Psoas muscle (tissue), 8 donors: ENCODE measurements at places on chromosomes 1 and 21.

DNA sequence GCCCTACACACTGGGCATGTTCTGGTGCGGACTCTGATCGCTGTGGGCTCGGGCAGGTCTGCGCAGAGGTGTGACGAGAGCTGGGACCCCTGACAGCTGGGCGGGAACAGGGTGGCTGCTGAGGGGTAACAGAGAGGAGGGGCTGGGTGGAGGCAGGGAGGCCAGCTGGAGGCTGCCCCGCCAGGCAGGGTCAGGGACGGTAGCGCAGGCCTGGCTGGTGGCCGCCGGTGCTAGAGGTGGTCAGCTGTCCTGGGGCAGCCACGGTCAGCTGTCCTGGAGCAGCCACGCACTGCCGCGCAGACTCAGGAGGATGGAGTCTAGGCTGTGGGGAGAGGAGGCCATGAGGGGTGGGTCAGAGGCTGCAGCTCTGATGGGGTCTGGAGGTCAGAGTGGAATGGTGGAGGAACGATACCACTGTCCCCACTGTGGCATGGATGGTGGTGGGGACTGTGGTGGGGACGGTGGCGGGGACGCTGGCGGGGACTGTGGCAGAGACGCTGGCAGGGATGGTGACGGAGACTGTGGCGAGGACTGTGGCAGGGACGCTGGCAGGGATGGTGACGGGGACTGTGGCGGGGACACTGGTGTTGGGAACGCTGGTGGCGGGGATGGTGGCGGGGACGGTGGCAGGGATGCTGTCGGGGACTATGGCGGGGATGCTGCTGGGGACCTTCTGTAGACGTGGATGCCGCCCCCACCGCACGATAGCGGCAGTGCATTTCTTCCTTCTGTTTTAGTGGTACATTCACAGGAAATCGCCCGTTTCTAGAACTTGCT, 21.3 kb upstream of the LRRC3 start:
- H3K36me3 ChIP-seq, result no peaks in the 10 kb centered on the region
- DNase-seq, result no peak
- H3K4me1 ChIP-seq, result no peaks in the 10 kb centered on the region
- H3K27ac ChIP-seq, result no peak overlapping the region
- no peak overlapping the region for H3K4me3 ChIP-seq
- H3K27me3 ChIP-seq, result peaks cover 28% of the 10 kb centered on the region

GRCh38 chr1:74913978-74914377, 181.0 kb downstream of the TYW3 start:
- H3K27me3 ChIP-seq, result no peaks in the 10 kb centered on the region
- no peak for DNase-seq
- no peak overlapping the region for H3K27ac ChIP-seq
- no peak overlapping the region for H3K4me3 ChIP-seq
- H3K4me1 ChIP-seq, result no peaks in the 10 kb centered on the region
- no peaks in the 10 kb centered on the region for H3K36me3 ChIP-seq

DNA sequence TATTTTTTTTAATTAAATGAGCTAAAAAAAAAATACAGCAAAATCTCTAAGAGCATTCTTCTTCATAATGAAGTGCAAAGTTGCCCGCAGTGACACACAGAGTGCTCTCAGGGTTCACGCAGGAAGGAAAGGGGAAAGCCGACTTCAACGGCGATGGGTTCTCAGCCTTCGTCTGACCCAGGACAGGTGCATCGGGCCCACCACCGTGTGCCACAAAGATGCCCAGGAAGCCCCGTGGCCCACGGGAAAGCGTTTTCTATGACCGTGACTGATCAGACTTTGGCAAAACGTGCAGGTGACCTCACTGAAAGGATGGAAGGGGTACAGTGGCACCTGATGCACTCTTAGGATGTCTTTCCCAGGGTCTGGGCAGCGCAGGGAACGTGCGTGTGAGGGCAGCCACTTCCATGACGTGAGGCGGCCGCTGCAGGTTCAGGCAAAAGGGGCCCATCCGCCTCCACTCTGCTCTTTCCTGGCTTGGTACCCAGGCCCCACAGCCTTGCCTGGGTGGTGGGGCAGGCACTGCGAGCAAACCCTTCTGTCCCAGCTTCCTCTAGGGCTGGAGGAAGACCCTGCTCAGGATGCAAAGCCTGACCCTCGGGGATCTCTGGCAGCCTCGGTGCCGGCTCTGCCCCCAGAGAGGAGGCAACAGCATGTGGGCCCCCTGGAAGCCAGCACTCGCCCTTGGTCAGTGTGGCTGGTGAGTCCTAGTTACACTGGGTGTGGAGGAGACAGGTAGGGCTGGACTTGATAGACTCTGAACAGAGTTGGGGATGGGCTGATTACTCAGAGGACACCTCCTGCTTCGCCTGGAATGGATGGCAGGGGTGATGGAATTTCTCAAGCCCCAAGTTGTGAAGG, 8.3 kb downstream of the LRRC47 start:
- H3K27me3 ChIP-seq, result no peaks in the 10 kb centered on the region
- no peak overlapping the region for H3K4me3 ChIP-seq
- no peak for DNase-seq
- H3K4me1 ChIP-seq, result peaks cover 9% of the 10 kb centered on the region

GRCh38 chr1:17329610-17330009, 21.6 kb downstream of the PADI4 start:
- H3K27ac ChIP-seq, result no peak overlapping the region
- H3K4me3 ChIP-seq, result no peak overlapping the region
- H3K36me3 ChIP-seq, result no peaks in the 10 kb centered on the region
- H3K27me3 ChIP-seq, result peaks cover 24% of the 10 kb centered on the region

GRCh38 chr1:79264975-79265818, 258.7 kb upstream of the ADGRL4 start:
- no peaks in the 10 kb centered on the region for H3K4me1 ChIP-seq
- no peaks in the 10 kb centered on the region for H3K36me3 ChIP-seq
- no peak overlapping the region for H3K27ac ChIP-seq
- H3K27me3 ChIP-seq, result no peaks in the 10 kb centered on the region
- no peak for DNase-seq

DNA sequence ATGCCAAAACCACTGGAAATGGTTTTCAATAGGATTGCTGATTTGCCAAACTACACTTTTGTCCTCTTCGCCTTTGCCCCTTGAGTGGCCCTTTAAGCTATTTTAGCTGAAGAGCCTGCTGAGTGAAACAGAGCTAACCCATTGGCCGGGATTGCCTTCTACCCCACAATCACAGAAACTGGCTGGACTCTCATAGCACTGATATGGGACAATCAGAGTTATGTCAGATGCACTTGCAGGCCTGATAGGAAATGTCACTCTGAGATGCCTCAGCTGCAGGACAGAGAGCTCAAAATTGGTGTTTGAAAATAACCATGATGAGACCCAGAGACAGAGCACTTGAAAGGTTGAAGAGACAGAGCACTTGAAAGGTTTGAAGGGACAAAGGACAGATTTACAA, 354.4 kb downstream of the BRINP2 start:
- no peak for DNase-seq
- no peaks in the 10 kb centered on the region for H3K36me3 ChIP-seq
- H3K27me3 ChIP-seq, result no peaks in the 10 kb centered on the region
- no peak overlapping the region for H3K4me3 ChIP-seq
- no peak overlapping the region for H3K27ac ChIP-seq

DNA sequence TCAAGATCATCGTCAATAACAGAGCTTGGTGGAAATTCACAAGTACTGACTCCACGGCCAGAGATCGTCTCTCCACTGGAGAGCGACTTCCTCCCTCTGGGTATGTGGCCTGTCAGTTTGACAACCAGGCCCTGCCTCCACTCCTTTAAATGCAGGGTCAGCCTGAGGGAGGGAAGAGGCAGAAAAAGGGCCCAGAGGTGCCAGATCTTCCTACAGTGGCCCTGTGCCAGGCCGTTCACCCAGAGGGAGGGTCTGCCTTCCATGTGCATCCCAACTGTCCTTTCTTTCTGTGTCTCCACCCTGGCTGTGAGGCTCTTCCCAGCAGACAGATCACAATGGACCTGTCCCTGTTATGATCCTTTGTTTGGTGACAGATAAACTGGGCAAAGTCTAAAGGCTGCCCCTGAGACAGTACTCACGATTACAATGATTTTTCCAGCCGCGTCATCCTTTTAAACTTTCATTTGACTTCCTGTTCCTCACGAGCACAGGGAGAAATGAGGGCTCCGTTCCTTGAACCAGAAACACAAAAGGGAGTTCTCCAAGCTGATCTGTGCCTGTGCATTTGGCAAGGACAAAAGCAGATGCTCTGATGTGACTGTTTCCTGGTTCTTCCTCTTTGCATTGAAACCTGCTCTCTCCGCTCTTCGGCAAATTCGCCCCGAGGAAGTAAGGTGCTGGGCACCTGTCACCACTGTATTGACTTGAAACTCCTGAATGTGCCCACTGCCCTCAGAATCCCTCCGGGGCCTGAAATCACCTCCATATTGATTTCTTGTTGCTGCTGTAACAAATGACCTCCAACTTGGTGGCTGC, 126.7 kb downstream of the PGBD5 start:
- H3K36me3 ChIP-seq, result no peaks in the 10 kb centered on the region
- no peaks in the 10 kb centered on the region for H3K27me3 ChIP-seq
- no peak overlapping the region for H3K27ac ChIP-seq
- no peak overlapping the region for H3K4me3 ChIP-seq
- H3K4me1 ChIP-seq, result peaks cover 13% of the 10 kb centered on the region
- no peak for DNase-seq

DNA sequence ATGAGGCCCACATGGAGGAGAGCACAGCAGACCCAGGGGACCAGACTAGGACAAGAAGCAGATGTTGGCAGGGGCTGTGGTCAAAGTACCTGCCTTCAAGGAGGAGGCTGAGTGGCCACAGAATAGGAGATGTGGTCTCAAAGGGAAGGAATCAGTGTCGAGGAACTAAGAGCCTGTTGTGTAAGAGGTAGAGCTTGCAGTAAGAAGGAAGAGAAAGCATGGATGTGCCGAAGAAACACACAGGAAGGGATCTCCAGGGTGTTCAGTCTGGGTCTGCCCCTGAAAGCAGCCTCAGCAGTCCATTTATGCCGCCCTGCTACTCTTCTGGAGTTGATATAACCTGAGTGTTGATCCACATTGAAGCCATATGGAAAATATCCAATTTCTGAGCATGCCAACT, 83.9 kb downstream of the NID1 start:
- no peak overlapping the region for H3K4me3 ChIP-seq
- peaks cover 9% of the 10 kb centered on the region for H3K36me3 ChIP-seq
- DNase-seq, result no peak
- H3K4me1 ChIP-seq, result no peaks in the 10 kb centered on the region

DNA sequence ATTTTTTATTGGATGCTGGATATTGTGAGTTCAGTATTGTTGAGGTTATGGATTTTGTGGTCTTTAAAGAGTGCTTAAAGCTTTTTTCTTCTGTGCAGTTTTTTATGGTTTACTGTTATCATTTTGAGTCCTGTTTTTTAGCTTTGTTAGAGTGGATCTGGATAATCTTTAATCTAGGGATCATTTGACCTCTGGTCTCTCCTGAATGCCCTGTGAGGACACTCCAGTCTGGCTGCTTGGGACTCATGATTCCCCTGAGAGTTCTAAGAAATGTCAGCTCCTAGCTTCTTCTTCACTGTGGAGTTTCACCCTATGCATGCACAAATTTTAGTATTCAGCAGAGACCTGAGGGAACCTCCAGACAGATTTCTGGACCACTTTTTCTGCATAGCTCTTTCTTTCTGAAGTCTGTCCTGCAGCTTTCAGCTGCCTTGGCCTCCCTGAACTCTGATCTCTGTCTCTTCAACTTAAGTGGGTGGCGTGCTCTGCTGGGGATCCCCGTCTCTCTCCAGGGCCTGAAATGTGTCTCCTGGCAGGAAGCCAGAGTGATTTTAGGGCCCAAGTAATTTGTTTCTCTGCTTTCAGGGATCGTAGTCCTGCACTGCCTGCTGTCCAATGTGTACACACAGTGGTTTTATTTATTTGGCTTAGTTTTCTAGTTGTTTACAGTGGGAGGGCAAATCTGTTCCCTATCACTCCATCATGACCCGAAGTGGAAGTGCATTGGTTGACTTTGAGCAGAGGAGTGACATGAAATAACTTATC, 14.7 kb downstream of the PEX14 start:
- H3K27ac ChIP-seq, result no peak overlapping the region
- no peak for DNase-seq
- peaks cover 5% of the 10 kb centered on the region for H3K36me3 ChIP-seq

- no peak for DNase-seq
- H3K4me1 ChIP-seq, result peaks cover 12% of the 10 kb centered on the region
Observed at GRCh38 chr1:210291081-210291764, 37.5 kb upstream of the HHAT start.

GRCh38 chr1:88878731-88879130, 12.6 kb downstream of the GTF2B start:
- no peak overlapping the region for H3K27ac ChIP-seq
- H3K27me3 ChIP-seq, result no peaks in the 10 kb centered on the region
- H3K4me3 ChIP-seq, result no peak overlapping the region
- no peak for DNase-seq
- H3K36me3 ChIP-seq, result peaks cover 44% of the 10 kb centered on the region
